ENCODE measurements at places on chromosomes 12 and 14.

DNA sequence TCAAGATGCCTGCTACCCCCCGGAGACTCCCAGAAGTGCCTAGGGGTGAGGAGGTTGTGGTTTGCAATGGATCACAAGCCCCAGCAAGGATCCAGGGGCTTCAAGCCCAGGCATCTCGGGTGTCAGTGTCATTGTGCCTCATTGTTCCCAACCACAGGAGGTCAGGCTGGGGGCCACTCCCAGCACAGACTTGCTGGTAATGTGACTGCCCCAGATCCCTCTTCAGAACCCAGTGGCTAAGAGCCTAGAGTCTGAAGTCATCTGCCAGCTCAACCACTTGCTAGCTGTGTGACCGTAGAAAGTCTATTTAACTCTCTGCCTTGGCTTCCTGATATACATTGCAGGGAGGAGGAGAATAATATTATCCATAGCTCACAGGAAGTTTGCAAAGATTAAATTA is 7.7 kb upstream of the ASB2 start:
- no peak for DNase-seq

DNA sequence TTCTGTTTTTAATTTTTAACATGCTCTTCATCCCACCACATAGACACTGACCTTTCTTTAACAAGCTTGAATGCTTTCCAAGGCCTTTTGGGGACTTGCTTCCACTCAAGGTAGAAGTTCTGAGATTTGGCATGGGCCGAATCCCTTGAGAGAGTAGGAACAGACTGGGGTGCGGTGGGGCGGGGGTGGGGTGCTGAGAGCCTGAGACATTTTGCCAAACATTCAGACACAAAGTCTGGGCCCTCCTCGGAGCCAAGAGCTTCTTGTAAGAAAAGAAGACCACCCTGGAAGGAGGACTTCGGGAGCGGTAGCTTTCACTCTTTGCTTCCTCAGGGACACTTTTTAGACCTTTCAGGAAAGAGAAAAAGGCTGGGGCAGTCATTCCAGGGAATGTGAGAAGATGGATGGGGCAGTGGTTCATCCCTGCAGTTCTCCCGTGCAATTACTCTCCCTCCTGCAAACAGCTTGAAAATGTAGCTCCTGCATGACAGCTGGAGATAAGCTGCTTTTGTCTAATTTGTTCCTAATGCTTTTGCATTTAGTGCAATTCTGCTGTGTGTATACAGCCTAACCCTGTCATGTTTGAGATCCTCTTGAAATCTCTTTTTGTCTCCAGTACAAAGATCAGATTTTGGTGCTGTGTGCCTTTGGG is 16.3 kb upstream of the MYO1H start:
- DNase-seq = no peak

- no peak for DNase-seq
These were observed 46.6 kb downstream of the PDZRN4 start for GRCh38 chr12:41234692-41235091.

DNA sequence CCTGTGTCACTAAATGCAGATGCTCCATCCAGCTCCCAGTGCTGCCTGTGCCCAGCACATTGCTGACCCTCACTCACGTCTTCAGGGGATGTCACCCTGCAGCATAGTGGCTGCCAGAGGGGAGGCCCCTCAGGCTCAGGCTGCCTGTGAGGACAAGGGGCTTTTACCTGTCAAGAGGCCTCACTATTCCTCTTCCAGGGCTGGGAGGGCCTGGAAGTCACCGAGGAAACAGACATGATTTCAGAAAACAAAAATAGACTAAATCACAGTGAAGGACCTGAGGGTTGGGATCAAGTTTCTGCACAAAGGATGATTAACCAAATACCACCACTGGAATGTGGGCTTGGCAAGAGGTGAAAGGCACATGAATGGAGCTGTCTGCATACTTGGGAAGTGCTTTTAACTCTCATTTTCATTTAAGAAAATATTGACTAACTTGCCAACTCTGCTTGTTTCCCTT is 1202.3 kb downstream of the BCL11B start:
- DNase-seq = no peak
